ENCODE measurements at places on chromosomes 3 and 15.

DNA sequence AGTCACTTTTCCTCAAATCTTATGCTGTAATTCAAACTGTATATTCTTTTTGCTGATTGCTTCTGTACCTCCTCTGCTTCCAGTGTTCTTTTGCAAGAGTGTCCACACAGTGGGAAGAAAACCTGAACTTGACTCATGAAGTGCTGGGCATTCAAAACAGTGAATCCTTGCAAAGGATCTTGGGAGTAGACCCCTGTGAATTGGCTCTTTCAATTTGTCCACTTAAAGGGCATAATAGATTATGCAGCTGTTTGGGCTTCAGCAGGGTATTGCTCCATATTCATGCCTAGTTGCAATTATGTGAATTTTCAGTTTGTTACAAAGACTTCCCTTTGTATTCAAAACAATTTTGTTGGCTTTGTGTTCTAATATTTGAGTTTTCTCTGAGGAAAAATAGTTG lies 11.4 kb downstream of the ZFAND6 start:
- no peak for DNase-seq

DNA sequence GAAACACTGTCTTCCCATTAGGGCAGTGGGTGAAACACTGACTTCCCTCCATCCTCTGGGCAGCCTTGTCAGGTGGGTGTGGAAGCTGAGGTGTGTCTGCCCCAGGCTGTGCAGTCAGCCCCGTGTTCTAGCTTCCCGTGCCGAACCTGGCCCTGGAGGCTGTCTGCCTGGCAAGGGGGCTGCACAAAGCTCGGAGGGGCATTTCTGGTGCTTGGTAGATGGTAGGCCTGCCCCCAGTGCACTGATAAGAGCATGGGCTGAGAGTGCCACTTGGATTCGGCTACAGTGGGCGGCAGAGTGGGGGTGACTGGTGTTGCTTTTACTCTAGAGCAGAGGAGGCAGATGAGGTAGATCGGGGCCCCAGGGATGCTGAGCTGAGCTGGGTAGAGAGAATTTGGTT lies 21.3 kb downstream of the IGF1R start:
- DNase-seq = no peak

- DNase-seq = no peak
These were observed 18.8 kb downstream of the TFRC start for GRCh38 chr3:196063049-196063448.

DNA sequence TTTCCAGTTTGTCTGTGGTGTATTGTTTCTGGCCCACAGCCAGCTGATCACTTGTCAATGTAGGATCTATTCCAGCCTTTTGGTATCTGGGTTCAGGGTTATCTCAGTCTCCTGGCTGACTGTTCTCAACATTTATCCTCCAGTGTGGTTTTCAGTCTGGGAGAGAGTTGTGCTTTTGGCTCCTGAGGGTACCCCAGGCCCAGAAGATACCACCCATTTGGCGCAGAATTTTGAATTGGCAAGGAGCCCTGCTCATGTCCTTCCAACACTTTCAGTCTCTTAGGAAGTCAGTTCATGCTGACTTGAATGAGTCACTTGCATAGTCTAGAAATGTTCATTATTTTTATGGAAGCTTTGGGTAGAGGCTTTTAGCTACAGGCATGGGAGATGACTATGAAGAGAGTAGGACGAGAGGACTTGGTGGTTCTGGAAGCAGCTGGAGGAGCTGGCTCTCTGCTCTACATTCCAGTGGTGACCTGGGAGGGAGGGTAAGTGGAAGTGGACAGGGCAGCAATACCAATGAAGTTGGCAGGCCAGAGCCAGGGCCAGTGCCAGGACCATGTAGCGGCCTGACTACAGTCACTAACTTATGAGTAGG lies 7.2 kb downstream of the POLR2H start:
- no peak for DNase-seq

- no peak for DNase-seq
These were observed 340.9 kb upstream of the TPRG1 start for GRCh38 chr3:188830893-188831292.

DNA sequence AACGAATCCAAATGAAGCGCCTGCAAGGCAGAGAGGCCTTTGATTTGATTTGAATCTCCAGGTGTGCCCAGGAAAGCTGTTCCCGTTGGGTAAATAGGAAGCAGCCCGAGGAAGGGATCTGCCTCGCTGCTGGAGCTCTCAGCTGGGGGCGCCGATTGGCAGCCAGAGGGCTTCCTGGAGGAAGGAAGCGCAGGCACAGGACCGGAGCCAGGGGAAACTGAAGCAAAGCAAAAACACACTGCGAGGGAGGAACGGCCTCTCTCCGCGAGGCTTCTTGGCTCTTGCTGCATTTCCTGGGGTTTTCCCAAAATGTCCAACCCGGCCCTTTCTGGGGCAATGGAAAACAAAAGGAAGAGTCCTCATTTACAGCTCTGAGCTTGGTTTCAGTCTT lies 80.3 kb downstream of the TMEM266 start:
- no peak for DNase-seq

DNA sequence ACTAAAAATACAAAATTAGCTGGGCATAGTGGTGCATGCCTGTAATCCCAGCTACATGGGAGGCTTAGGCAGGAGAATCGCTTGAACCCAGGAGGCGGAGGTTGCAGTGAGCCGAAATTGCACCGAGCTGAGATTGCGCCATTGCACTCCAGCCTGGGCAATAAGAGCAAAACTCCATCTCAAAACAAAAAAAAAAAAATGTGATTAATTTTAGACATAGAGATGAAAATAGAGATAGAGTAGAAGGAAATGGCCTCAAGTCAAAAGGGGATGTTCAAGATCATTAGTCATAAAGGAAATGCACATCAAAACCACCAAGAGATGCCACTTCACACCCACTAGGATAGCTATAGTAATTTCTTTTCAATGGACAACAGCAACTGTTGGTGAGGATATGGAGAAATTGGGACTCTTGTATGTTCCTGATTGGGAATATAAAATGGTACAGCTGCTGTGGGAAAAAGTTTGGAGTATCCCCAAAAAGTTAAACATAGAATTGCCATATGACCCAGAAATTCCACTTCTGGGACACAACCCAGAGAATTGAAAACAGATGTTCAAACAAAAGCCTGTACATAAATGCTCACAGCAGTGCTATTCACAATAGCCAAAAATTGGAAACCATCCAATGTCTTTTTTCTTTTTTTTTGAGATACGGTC lies 55.4 kb downstream of the ABHD2 start:
- no peak for DNase-seq

- DNase-seq = no peak
These were observed 615.0 kb upstream of the NECTIN3 start for GRCh38 chr3:110456438-110457138.

DNA sequence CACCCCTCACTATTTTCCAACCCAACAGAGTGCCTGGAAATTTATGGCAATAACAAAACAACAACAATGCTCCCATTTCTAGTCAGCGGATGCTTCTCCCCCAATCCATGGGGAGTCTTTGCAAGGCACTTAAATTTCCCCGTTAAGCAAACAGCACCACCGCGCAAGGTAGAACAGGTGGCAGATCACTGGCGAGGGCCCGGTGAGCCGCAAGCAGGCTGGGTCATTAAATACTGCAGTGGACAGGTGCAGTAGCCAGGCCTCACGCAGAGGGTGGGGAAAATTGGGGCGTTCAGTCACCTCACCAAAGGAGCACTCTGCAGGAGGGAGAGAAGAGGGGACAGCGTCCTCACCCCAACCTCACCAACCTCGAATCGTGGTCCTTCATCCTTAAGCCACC lies 147.5 kb downstream of the NTRK3 start:
- no peak for DNase-seq

DNA sequence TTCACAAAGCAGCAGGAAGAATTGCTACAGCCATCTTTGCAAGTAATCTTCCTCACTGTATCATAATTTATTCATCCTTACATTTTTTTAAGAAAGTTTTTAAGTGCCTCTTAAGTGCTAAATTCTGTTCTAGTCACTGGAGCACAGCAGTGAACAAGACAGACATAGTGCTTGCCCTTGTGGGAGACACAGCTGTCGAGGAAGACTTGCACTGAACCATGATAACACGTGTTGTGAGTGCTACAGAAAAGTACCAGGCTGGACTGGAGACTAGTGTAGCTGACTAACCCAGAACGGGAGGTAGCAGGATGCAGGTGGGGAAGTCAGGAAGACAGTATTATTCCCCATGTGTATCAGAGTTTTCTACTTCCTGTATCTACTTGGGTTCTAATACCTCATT lies 300.6 kb downstream of the TBL1XR1 start:
- DNase-seq = no peak

DNA sequence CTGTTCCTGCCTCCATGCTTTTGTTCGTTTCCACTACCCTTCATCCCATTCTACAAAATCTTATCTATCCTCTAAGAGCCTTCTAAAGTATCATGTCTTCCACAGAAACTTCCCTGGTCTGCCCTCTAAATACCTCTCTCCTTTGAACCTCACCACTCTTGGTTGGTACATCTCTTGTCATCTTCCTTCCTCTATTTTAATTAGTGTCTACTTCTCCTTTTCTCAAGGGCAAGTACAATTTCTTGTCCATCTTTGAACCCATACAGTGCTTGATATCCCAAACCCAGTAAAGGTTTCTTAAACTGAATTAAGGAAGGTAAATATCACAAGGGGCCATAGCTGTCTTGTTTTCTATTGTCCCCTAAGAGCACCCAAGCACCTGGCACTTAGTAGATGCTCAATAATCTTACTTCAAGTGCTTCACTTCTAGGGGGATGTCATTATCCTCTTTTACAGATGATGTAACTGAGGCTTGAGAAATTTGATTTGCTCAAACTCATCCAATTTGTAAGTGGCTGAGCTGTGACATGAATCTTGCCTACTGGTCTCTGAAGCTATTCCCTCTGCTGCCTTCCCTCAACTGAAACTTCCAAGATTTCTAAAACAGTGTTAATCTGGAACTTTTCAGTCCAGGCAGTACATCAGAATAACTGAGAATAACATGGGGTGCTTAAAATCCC lies 2.6 kb upstream of the DAPK2 start:
- DNase-seq = no peak

DNA sequence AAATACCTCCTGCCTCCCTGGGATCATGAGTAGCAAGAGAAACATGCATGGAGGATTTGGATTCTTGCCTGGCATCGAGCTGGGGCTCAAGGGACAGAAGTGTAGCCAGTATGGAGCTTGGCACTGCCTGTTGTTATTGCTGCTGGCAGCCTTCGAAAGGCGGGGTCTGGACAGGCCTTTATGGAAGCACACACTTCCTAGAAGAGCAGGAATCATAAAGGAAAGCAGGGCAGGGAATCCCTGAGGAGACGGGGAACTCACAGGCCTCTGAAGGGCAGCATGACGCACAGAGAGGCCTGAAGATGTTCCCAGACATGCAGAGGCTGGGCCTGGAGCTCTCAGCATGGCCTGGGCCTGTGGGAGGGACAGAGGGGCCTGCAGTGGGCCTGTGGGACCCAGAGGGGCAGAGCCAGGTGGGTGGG lies 18.6 kb upstream of the SLC41A3 start:
- DNase-seq = no peak

GRCh38 chr3:29914861-29915524 lies 634.1 kb downstream of the RBMS3 start:
- no peak for DNase-seq

DNA sequence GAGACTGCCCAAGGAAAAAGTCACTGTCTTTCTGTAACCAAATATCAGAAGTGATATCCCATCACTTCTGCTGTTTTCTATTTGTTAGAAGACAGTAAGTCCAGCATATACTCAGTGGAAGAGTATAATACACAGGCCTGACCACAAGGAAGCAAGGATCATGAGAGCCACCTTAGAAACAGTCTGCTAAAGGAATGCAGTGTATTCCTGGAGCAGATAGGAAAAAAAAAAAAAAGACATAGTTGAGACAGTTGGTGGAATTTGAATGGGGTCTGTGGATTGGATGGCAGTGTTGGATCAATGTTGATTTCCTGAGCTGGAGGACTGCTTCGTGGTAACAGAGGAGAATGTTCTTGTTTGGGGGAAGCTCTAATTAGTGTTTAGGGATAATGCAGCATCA lies 26.5 kb upstream of the FBXL2 start:
- DNase-seq = no peak

GRCh38 chr3:56880720-56881575 lies 79.2 kb upstream of the ARHGEF3 start:
- DNase-seq = no peak

GRCh38 chr3:145183261-145183660 lies 977.7 kb downstream of the PLOD2 start:
- no peak for DNase-seq

DNA sequence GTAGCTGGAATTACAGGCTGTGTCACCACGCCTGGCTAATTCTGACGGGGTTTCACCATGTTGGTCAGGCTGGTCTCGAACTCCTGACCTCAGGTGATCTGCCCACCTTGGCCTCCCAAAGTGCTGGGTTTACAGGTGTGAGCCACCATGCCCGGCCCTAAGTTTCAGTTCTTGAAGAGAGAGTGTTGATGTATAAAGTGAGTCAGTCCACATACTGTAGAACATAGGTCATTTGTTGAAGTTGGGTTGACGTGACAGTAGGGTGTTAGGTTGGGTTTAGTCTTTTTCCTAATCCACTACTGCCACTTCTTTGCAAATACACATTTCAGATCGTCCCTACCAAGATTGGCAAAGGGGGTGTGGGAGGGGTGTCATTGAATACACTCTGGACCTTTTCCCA lies 15.2 kb downstream of the DNAJC19 start:
- no peak for DNase-seq

- DNase-seq = peak; percentile 67
These were observed 268.7 kb downstream of the XXYLT1 start for GRCh38 chr3:195001961-195002861.

DNA sequence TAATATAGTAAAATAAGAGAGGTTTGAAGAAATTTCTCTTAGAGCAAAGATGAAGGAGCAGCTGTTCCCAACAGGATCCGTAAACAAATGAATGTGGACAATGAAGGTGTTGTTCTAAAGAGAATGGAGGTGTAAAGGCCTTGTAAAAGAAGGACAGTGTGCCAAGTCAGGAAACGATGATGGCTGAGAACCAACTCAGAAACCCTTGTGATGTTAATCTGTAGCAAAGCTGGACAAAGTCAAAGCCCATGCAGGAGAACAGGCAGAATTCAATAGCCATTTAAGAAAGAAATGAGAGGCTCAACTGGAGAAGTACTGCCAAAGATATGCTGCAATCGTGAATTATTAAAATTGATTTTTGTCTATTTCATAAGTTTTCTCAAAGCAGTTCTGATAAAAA lies 192.2 kb downstream of the MBNL1 start:
- no peak for DNase-seq

DNA sequence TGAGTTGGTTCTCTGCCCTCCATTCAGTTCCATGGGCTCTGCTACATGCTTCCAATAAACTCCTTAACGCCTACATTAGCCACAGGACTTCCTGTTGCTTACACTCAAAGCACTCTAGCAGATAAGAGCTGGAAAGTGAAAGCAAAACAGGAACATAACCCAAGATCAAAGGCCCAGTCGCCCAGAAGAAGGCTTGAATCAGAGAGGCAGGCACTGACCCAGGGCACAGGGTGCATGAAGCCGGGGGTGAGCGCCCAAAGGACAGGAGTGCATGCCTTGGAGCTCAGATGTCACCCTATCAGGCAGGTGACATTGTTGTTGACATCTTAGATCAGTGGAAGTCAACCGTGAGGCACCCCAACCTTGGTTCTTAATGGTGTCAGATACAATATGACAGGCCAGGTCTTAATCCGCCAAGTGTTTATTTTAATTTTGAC lies 235.1 kb downstream of the UACA start:
- DNase-seq = no peak

- no peak for DNase-seq
These were observed 239.4 kb downstream of the CHST2 start for GRCh38 chr3:143358793-143359491.

GRCh38 chr3:39082666-39083313 lies 24.6 kb downstream of the GORASP1 start:
- no peak for DNase-seq

- peak; percentile 78 for DNase-seq
These were observed 37.2 kb downstream of the IDH2 start for GRCh38 chr15:90064911-90065681.

GRCh38 chr3:14991818-14992612 lies 44.6 kb downstream of the NR2C2 start:
- no peak for DNase-seq

Data from sciatic nerve (tissue), 2 donors.